Occipital lobe (tissue), 3 donors: ENCODE measurements at places on chromosomes 5 and 9. TPM values are rescaled to one million over a fixed set of nuclear protein-coding genes. Genes with fewer than 3 reads are reported as not detected.

GRCh38 chr9:114631166-114631565, 20.1 kb downstream of the TMEM268 start:
- DNase-seq = no peak

Gene MYORG
- total RNA-seq = 4.7 TPM

Gene IRGM
- not detected for total RNA-seq

GRCh38 chr9:136521537-136521936, 24.3 kb downstream of the NOTCH1 start:
- DNase-seq = no peak

GRCh38 chr9:129458155-129458661, 162.7 kb downstream of the C9orf50 start:
- no peak for DNase-seq

- DNase-seq = no peak
Measured at GRCh38 chr9:131276094-131276888, at the start of gene FAM78A. Gene FAM78A, minus strand, starts transcription at chr9:131276510. Its CDS starts 331 bp downstream, at chr9:131276179.
